Upper lobe of left lung (tissue), 6 donors: ENCODE measurements at places on chromosomes 6 and 20. TPM values are rescaled to one million over a fixed set of nuclear protein-coding genes. Genes with fewer than 3 reads are reported as not detected.
A peak's percentile ranks its signal among the peaks of the same experiment; 100 is the strongest.

The NRN1 gene
- 25.6 TPM for total RNA-seq

The TREM2 gene
- total RNA-seq = 6.5 TPM

GRCh38 chr6:106546691-106547414, 82.4 kb downstream of the RTN4IP1 start:
- no peak for DNase-seq

DNA sequence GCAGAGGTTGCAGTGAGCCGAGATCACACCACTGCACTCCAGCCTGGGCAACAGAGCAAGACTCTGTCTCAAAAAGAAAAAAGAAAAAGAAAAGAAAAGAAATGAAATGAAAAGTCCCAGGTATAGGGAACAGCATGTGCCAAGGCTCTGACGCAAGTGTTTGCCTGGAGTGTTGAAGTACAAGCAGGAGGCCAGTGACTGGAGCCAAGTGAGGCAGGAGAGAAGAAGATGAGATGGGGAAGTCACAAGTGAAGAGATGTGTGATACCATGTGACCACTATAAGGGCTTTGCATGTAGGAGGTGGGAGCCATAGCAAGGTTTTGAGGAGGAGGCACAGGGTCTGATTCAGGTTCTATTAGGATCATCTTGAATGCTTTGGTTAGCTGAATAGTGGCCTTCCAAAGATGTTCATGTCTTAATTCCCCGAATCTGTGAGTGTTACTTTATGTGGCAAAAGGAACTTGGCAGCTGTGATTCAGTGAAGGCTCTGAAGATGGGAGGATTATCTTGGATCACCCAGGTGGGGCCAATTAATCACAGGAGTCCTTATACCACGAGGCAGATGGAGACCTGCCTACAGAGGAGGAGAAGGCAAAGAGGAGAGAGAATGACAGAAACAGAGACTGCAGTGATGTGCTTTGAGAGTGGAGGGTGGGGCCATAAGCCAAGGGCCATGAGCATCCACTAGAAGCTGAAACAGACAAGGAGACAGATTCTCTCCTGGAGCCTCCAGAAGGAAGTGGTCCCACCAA, 91.1 kb upstream of the PTPN1 start:
- DNase-seq = peak; percentile 87

The SLC22A3 gene
- 37.7 TPM for total RNA-seq

GRCh38 chr20:64116016-64116415, 8.7 kb upstream of the NPBWR2 start:
- no peak for DNase-seq

DNA sequence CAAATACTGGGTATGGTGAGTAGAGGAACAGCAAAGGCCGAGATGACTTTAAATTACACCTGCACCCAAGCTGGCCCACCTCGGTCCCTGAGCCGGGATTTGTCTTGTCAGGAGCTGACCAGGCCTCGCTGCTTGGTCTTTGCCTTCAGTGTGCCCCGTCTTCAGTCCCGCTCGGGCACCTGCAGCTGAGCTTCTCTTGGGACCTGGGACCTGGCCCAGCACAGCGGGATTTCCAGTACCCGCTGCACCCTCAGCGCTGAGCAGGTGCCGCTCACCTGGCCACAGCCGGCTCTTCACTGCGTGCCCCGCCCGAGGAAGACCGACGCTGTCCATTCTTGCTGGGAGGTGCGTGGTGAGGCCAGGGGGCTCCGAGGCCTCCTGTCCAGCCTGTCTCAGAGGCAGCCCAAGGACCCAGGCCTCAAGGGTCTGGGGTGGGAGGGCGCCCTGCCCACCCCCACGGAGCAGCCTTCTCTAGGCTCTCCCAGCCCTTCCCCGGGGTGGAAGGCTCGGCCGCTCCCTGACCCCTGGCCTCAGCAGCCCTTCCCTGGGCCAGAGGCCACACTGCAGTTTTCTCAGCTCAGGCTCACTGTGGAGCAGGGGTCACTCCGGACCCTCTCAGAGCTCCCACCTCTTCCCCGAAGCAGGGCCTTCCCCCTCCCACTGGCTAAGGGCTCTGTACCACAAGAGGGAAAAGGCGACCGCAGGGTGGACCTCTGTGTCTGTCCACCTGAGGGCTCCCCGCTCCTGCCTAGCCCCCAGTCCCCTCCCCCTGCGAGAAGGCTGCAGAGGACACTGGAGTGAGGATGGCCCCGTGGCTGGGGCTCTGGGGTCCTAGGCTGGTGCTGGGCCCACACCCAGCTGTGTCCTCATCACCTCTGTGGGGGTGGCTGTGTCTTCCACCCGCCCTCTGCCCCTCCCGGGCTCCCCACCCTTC, 119.3 kb downstream of the RNASET2 start:
- DNase-seq = peak; percentile 51
